Thoracic aorta (tissue), 2 donors: ENCODE measurements at places on chromosomes 7 and 10.

GRCh38 chr7:70325509-70326101 is 727.3 kb downstream of the AUTS2 start:
- no peaks in the 10 kb centered on the region for H3K27me3 ChIP-seq
- no peak for DNase-seq
- H3K4me1 ChIP-seq: no peaks in the 10 kb centered on the region
- no peak overlapping the region for H3K4me3 ChIP-seq

GRCh38 chr7:112137141-112138101 is 68.8 kb downstream of the DOCK4 start:
- no peaks in the 10 kb centered on the region for H3K36me3 ChIP-seq
- no peaks in the 10 kb centered on the region for H3K27me3 ChIP-seq
- no peak overlapping the region for H3K27ac ChIP-seq
- peaks cover 27% of the 10 kb centered on the region for H3K4me1 ChIP-seq

DNA sequence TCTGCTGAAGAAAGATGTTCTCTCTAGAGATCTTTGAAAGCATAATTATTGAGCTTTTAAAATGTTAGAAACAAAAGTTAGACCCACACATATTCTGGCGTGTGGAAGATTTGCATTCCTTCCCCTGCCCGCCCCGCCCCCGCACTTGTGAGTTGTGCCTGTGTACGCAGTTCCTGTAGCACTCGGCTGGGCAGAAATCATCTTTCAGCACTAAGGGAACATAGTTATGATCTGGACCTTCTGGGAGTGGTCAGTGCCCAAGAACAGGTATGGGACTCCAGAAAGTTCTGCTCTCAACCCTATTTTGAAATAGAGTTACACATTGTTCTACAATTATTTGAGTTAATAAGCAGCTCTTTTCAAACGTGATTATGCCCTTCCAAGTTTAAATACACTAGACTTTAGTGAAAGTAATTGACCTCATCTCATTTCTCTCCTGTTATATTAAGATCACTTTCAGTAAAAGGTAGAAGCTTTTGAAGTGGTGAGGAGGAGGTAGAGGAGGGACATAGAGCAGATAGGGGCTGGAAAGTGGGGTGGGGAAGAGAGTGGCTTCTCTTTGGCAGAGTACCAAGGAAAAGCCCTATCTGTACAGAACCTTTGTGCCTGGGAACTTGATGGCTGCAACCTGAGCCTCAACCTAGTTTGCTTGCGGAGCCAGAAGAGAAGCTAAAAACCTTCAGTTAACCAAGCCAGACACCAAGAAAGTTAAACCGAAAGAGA is 5.7 kb downstream of the BLVRA start:
- no peak overlapping the region for H3K27ac ChIP-seq
- H3K27me3 ChIP-seq: no peaks in the 10 kb centered on the region
- peak; percentile 19 for DNase-seq
- peak overlapping the region; percentile 44 for H3K4me3 ChIP-seq
- peaks cover 24% of the 10 kb centered on the region for H3K4me1 ChIP-seq

DNA sequence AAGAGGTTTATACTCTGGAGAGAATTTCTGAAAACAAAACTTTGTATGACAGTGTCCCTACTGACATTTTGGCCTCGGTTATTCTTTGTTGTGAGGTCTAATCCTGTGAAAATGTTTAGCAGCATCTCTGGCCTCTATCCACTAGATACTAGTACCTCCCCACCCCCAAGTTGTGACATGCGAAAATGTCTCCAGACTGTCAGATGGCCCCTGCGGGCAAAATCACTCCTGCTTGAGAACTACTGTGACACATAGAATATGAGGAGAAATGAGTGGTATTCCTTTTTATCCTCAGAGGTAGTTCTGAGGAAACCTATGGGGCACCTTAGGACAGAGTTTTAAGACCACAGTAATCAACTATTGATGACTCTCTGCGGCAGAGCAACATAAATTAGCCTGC is 315.3 kb upstream of the HGF start:
- no peak overlapping the region for H3K27ac ChIP-seq
- no peak overlapping the region for H3K4me3 ChIP-seq
- no peaks in the 10 kb centered on the region for H3K27me3 ChIP-seq
- peaks cover 8% of the 10 kb centered on the region for H3K4me1 ChIP-seq

GRCh38 chr10:95837356-95837776 is 70.4 kb upstream of the CC2D2B start:
- no peak for DNase-seq
- peaks cover 25% of the 10 kb centered on the region for H3K4me1 ChIP-seq
- no peaks in the 10 kb centered on the region for H3K27me3 ChIP-seq
- H3K4me3 ChIP-seq: no peak overlapping the region

- no peaks in the 10 kb centered on the region for H3K27me3 ChIP-seq
- H3K4me3 ChIP-seq: no peak overlapping the region
- H3K27ac ChIP-seq: no peak overlapping the region
- DNase-seq: peak; percentile 48
- H3K4me1 ChIP-seq: no peaks in the 10 kb centered on the region
Measured at GRCh38 chr7:127708788-127709187, 56.8 kb downstream of the SND1 start.
